ENCODE measurements at places on chromosomes 7 and 10.

DNA sequence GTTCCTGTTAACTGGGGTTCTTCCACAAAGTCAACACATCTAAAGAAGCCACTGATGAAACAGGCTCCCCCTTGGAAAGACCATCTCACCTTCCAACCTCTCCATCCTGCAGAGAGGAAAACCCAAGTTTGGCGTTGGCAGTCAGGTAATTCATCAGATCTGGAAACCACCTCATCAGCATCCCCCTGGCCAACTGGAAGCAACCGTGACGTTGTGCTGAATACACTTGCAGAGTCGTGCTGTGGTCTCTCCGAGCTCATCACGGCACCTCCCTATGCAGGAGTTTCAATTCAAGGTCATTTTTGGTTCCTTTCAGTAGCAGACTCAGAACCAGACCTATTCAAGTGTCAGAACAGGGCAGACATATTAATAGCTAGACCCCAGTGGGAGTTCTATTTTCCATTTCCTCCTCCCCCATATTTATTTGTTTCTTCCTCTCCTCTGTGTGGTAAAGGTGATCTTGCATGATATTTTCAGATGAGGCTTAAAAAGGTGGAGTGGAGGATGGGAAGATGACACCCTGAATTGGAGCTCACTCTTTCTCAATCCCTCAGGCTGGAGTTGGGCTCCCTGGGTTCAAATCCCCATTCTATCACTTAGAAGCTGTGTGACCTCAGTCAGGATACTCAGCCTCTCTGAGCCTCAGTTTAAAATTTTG, 149.1 kb upstream of the ADO start:
- DNase-seq, result no peak

- no peak for DNase-seq
Observed at GRCh38 chr10:60417901-60418300, 28.2 kb upstream of the ANK3 start.

- DNase-seq, result no peak
Observed at GRCh38 chr10:12961416-12962205, 39.9 kb downstream of the CCDC3 start.

GRCh38 chr7:24597014-24597413, 23.8 kb downstream of the PALS2 start:
- DNase-seq, result no peak

Measured in activated gamma-delta T cell treated with anti-CD3 and anti-CD28 coated beads, Interleukin-2, amount 50 U/mL, for 16 hours (primary cell).